ENCODE measurements at places on chromosomes 4 and X.

DNA sequence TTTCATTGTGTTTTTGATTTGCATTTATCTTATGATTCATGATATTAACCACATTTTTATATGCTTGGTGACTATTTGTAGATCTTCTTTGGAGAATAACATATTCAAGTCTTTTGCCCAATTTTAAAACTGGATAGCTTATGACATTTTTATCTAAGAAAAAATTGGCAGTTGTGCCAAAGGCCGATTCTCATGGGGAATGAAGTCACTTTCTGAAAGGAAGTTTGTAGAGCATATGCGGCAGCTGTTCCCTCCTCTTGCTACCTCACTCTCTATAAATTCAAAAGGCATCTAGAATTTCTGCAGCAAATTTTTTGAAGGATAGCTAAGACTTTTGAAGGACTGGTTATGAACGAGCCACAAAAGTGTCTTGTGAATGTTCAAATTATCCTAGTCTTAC lies 2353.5 kb downstream of the ARAP2 start:
- no peak for DNase-seq

GRCh38 chr4:76673362-76673761 lies 224.6 kb downstream of the SOWAHB start:
- DNase-seq = no peak

DNA sequence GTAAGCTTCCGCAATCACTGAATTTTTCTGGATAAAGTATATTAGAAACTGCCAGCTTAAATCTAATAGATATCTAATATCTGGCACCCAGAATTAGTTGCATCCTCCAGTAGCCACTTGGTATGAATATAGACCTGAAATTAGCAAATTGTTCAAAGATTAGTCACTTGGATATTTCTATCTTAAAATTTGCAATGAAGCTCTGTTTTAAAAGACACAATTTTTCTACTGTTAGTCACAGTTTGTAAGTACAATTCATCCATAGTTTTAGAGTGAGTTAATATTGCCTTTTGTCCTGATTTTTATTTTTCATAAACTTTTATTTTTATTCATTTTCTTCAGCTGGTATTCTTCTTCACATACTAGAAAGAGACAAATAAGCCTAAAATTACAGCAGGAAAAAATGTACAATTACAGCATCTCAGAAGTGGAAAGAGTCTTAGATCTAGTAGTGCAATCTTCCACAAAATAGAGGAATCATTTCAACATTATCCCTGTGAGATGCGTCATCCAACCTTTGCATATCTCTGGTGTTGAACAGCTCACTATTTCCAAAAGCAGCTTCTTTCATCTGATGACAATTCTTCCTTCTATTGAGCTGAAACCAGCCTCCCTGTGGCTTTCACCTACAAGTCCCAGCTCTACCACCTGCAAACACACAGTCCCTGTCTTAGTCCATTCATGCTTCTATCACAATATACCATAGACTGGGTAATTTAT lies 190.0 kb upstream of the AR start:
- DNase-seq = no peak

DNA sequence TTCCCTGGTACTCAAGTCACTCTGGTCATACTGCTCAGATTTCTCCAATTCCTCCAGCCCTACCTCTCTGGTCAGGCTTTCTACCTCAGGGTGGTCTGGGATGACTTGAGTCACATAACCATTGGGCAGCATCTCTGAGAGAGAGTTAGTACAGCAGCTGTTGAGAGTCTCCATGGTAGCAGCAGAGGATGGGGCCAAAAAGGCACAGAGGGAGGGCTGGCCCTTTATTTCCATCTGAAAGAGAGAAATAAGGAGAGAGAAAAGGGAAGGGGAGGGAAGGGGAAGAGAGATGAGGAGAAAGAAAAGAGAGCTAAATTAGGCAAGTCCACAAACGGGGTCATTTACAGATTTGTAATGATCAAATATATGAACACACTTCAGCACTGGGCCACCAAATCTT lies 149.1 kb upstream of the ARHGEF9 start:
- DNase-seq = no peak

DNA sequence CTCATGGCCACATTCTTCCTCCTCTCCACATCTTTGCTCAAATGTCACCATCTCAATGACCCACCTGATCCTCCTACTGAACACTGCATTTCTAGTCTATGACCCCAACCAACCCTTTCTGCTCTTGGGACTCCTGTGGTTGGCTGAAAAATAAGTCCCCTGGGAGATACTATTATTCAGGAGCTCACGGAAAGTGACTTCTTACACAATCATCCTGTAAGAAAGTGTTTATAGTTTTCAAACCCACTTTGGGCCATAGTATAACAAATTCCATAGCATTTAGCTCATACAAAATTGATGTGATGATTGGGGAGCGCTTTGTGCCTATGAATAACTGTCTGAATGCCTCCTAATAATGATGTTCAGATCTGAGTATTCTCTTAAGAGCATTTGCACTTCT lies 161.4 kb upstream of the HS3ST1 start:
- no peak for DNase-seq

GRCh38 chrX:109774706-109775105 lies 41.6 kb upstream of the ACSL4 start:
- no peak for DNase-seq

DNA sequence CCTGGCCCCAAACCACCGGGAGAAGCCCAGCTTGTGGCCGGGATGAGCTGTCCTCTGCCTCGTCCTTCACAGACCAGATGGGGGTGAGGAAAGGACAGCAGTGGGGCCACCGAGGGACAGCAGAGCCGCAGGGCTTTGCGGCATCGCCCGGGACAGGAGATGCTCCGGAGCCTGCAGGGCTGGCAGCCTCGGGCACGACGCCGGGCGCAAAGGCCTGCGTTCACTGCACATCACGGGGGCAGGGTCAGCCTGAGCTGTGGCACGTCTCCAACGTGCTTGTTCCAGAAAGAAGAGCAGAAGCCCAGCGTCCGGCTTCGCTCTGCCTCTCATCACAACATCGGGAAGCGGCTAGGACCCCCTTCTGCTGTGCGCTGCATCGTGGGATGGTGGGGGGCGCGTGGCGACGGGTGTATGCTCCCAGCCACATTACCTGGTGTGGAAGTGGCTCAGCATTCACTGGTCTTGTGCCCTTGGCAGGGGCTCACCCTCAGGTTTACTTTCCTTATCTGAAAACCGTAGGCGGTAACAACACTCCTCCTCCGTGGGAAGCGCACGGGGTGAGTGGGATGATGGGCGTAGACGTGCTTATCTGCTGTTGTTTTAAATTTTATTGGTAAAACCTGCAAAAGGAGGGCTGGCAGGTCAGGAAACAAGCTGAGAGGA lies 7.4 kb downstream of the TADA2B start:
- no peak for DNase-seq

DNA sequence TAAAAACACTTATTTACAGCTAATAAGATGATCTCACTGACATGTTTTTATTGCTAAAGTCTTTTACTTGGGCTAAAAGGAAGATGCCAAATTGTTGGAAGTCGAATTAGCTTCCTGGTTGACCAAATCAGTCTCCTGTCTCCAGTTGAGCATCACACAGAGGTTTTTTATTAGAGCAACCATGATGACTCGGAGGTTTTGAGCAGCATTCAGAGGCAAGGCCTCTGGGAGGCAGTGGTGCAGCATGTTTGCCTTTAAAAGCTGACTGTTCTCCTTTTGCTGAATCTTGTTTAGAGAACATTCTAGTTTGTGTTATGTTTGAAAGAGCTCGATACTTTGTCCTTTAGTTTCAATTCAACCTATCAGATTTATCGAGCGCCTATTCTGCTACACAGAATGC lies 2.1 kb downstream of the UCHL1 start:
- no peak for DNase-seq

DNA sequence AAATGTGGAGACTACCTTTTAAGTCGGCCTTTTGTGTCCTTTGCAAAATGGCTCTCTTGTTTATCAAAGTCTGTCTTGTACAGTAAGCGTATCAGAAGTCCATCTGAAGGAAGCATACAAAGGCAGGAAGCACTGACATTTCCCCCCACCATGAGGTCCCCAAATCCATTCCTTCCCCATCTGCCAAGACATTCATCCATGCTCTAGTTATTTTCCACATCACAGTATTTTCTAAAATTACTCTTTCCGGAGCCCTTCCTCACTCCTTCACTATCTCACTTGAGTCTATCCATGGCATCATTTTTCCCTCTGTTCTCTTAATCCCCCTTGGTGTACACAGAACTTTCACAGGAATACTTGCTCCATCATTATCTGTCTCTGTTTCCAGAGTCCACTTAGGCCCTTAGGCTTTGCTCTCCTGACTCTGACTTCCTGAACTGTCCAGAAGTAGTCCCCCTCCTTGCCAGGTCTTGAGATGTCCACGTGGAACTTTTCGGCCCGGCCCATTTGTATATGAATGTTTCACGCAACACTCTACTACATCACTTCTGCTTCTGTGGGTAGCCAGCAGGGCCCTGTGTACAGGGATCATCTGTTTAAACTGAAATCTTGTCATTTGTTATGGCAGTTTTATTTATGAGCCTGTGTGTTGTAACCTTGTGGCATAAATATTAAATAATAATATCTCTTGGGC lies 2.1 kb downstream of the SEL1L3 start:
- DNase-seq = peak; percentile 41

DNA sequence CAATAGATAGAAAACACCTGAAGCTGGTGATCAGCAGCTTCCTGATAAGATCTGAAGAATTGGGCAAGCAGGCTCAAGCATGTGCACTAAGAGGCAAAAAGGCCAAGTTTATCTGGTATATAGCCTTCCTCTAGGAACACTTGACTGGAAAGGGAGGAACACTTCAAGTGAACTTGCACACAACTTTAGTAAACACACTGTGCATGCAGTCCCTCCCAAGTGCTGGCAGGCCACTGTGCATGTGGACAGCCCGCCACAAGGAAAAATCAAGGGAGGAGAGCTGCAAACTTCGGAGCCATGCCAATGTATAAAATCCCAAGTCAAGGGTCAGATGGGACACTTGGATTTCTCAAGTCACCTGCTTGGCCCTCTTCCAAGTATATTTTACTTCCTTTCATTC lies 645.8 kb upstream of the NDST4 start:
- DNase-seq = no peak

GRCh38 chr4:86939729-86940575 lies 5.1 kb downstream of the AFF1 start:
- DNase-seq = no peak

- no peak for DNase-seq
These were observed 57.8 kb downstream of the FRMPD3 start for GRCh38 chrX:107507093-107507743.

DNA sequence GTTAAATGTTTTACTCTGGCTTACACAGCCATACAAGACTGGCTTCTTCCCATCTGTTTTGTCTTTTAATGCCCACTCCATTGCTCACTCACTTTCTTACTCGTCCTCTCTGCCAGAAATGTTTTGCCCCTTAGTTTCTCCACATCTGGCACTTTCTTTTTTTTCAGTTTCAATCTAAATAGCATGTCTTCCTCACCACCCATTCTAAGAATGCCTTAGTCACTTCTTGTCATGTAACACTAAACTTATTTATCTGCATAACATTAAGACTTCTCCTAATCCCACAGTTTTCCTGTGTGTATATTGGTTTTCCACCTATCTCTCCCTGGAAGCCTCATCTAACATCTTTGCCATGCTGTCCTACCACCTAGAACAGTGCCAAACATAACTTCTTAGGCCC lies 119.3 kb downstream of the ADAMTS3 start:
- no peak for DNase-seq

DNA sequence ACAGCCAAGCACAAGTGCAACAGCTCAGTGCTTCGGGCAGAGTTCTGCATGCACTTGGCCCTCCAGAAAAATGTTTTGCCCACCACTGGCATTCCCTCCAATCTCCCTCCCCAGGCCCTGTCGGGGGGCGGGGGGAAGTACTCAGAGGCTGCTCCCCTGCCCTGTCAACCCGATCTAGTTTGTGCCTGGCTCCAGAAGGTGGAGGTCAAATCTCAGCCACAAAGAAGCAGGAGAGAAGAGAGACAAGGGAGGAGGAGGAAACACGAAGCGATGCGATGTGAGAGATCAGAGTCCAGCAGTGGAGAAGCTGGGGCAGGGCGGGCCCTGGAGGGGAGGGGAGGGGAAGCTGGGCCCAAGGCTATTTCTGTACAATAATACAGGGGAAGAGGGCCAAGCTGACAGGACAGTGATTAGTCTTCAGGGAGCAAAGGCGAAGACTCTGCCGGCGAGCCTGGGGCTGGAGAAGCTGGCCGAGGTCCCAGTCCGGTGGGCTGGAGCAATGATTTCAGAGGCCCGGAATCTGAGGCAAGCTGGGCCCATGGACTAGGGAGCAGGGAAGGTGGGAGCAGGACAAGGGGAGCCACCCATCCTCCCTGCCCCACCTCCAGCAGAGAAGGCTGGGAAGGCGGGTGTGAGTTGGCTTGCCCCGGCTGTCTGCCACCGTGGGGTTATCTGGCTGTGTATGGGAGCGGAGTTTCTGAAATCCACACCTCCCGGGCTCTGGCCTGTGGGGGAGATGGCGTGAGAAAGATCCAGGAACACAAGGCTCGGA lies 167.1 kb downstream of the EFNB1 start:
- no peak for DNase-seq
